A549 treated with GW870086 at 1 μM for 4 hours (cell line): ENCODE measurements at places on chromosomes 2 and 18. TPM values are rescaled to one million over a fixed set of nuclear protein-coding genes. Genes with fewer than 3 reads are reported as not detected.

CRYGD gene
- not detected in 5 replicates for total RNA-seq

SERPINB11 gene
- total RNA-seq: 0.13 to 0.17 TPM (median 0.15 TPM) in 3 of 5 replicates, not detected in the others

UGT1A8 gene
- total RNA-seq: 0.07 to 0.28 TPM in 2 of 5 replicates, not detected in the others

VPS4B gene
- 16.4 to 22.1 TPM (median 20.3 TPM) in 5 replicates for total RNA-seq

UGT1A4 gene
- not detected in 5 replicates for total RNA-seq

SP140L gene
- 2.4 to 4.3 TPM (median 3.5 TPM) in 5 replicates for total RNA-seq

VAMP8 gene
- total RNA-seq: 15.8 to 18.4 TPM (median 17.3 TPM) in 5 replicates

IL1R2 gene
- 0.72 to 1.9 TPM (median 1.0 TPM) in 5 replicates for total RNA-seq

LRRTM4 gene
- total RNA-seq: not detected in 5 replicates

MARS2 gene
- total RNA-seq: 11.2 to 12.3 TPM (median 12.1 TPM) in 5 replicates

GPATCH11 gene
- total RNA-seq: 7.9 to 10.0 TPM (median 8.5 TPM) in 5 replicates

ARHGAP15 gene
- 0.25 TPM in 1 of 5 replicates, not detected in the others for total RNA-seq

ROCK1 gene
- total RNA-seq: 15.0 to 22.1 TPM (median 21.5 TPM) in 5 replicates
